ENCODE measurements at places on chromosomes 12 and 14.

GRCh38 chr14:69616408-69616773 lies 5.0 kb downstream of the SUSD6 start:
- no peak for DNase-seq

DNA sequence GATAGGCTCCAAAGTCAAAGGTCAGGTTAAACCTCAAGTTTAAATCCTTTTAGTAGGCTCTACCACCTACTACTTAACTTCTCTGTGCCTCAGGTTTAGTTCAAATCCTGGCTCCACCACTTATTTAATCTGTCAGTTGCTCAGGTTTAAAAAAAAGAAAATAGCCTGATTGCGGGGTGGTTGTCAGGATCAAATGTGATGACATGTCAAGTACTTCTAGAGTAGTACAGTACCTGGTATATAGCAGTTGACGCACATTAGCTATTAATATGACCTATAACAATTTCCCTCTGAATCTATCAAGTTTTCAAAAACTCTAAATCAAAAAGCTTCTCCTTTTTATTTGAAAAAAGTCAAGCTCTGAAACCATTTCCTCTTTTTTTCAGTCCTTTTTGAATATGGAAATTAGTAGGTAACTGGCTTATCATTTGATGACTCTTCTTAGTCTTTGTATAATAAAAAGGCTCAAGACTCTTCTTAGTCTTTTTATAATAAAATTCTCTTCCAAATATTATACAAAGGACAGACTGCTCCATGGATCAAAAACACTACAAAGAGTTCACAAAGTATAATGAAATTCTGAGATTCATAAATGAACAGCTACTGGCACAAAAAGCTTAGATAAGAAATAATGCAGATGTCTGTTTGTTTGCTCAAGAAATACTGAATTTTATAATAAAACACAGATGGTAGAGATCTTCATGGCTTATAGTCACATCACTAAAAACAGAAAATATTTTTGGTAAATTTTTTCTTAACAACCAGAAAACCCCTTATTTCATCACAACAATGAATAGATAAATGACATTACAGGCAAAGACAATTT lies 5.0 kb downstream of the OSBPL8 start:
- no peak for DNase-seq

DNA sequence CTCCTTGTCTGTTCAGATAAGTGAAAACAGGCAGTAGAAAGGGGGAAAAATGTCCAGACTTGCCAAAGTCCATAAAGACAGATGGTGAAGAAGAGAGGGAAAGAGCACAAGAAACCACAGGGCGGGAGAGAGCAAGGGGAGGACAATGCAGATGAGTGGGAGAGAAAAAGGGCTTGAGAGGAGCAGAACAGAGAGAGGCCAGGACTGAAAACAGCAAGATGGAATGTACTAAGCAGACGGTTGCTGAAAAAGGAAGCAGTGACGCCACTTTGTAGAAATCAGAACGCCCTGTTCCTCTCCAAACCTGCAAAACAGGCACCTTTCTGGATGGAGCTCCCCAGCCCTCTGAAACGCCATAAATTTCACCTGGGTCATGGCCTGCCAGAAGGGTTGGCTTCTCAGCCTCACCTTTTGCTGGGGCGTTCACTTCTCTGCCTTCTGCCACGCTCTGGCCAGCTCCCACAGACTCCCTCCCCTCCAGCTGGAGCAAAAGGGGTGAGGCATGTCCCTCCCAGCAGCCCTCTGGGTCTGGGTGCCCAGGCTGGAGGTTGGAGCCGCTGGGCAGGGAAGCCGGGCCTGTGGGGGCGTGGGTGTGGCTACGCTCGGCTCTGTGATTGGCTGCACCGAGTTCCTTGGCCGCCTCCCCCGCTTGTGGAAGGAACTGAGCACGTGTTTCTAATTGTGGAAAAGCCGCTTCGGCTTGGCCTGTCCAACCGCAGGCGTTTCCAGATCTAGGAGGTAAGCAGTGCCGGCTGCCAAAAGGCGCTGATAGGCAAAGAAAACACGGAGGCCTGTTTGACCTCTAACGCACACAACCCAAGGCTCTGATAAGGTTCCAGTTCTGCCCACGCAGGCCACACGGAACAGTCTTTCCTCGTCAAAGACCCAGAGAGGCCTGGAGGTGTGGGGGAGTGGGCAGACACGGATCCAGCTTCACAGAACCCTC lies 29.3 kb downstream of the SLC7A8 start:
- no peak for DNase-seq

DNA sequence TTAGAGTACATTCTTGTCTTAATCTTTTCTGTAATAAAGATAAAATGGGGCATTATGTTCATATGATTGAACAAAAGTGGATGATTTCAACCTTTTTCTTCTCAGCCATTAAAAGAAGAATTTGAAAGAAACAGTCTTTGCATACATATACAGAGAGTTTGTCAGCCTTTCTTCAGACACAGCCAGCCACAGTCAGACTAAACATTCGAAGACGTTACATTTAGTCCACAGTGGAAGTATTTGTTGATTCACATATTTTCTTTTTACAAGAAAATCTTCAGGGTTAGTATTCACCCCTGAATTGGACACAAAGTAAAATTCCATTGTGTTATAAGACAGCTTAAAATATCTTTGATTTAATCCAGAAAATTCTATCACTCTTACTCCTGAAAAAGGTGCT lies 36.2 kb downstream of the ETV6 start:
- no peak for DNase-seq

GRCh38 chr12:3107071-3107583 lies 29.9 kb downstream of the TSPAN9 start:
- no peak for DNase-seq

GRCh38 chr12:70695361-70696023 lies 58.3 kb upstream of the PTPRB start:
- no peak for DNase-seq

DNA sequence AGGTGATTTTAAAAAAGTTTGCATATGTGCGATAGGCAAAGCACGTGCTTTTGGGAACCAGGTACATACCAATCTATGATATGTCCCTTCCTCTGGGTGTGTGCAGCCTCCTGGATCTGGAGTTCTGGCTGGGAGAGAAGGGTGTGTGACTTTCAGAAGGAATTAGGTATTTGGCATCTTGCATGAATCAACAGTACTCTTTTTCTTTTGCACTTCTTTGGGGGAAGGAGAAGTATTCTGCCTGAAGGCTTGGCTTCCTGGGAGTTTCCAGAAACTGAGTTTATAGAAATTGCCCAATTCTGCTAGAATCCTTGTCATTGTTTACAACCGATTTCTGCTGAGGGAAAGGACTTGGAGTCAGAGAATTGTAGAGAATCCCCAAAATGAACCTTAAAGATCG lies 2.9 kb upstream of the CLMN start:
- no peak for DNase-seq

DNA sequence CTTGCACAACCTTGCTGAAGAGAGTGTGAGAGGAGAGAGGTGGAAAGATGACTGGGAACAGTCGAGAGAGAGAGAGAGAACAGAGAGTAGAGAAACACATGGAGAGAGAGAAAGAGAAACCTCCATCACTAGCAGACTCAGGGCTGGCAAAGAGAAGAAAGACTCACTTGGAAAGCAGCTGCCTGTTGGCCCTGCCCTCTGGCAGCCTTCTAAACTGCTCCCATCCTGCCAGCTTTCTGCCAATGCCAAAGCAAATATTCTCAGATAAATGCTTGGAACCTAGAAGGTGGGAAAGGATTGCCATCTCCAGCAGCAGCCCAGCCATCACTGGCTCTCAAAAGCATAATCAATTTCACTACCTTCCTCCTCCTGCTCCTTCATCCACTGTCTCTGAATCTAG lies 107.9 kb upstream of the WSCD2 start:
- no peak for DNase-seq

- DNase-seq = no peak
These were observed 35.1 kb downstream of the CCDC85C start for GRCh38 chr14:99568567-99569560.

DNA sequence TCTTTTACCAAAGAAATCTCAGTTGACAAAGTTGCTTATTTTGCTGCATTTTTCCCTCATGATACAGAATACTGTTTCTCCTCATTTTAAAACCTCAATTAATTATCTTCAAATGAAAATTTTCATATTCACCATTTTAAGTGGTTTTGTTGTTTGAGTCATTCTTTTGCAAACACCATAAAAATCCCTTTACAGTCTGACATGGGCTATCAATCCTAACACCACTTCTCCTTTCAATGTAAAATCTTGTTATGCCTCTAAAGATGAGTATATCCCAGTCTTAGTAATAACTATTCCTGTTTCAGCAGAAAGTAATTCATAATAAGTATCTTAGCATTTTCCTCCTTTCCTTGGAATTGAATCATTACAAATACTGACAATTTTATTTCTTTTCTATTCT lies 192.2 kb downstream of the SYT1 start:
- DNase-seq = no peak

DNA sequence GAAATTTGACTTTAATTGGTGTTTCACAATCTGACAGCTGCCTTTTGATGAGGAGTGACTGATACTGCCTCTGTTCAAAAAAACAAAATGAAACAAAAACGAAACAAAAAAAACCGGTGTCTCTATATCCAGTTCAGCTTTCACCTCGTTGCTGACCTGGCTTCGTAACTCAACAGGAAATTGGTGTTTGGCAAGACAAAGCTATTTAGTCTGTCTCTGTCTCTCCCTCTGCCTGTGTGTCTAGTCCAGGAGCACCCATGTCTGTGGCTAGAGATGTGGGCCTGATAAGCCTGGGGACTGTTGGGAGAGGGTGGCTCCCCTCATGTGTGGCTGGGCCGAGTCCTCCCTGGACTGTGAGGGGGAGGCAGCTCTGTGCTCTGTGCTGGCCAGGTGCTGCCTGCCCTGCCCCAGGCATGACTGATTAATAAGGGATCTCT lies 11.3 kb downstream of the CACNA1C start:
- DNase-seq = no peak

Data from T follicular helper cell (primary cell).